ENCODE measurements at places on chromosomes 12 and 14.

GRCh38 chr12:79301181-79301580 is 389.6 kb downstream of the PAWR start:
- no peak for DNase-seq

GRCh38 chr12:47033789-47034555 is 45.4 kb upstream of the PCED1B start:
- DNase-seq: no peak

DNA sequence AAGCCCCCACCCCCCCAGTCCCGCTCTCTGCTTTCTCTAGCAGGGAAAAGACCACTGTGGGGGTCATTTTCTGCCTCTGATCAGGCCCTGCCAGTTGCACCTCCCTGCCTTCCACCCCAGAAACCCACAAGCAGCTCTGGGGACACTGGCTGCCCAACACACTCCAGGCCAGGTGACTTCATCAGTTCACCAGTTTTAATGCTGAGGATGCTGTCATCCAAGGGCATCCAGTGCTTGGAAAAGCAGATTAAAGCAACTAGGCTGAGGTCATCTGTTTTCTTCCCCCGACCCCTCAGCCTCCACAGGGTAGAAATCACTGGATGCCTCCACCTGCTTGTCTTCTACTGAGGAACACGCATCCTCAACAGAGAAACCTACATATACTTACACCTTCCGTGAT is 282.4 kb downstream of the DPF3 start:
- no peak for DNase-seq

GRCh38 chr12:98345308-98345876 is 170.0 kb upstream of the TMPO start:
- DNase-seq: no peak
